Activated B cell treated with CpG ODN at 0.5 μM for 24 hours (primary cell): ENCODE measurements at places on chromosomes 12 and 14. TPM values are rescaled to one million over a fixed set of nuclear protein-coding genes. Genes with fewer than 3 reads are reported as not detected.

- no peak for DNase-seq
- peak overlapping the region; percentile 97 for H3K27ac ChIP-seq
- peaks cover 37% of the 10 kb centered on the region for H3K36me3 ChIP-seq
- no peaks in the 10 kb centered on the region for H3K27me3 ChIP-seq
- H3K4me3 ChIP-seq = no peak overlapping the region
These were observed 606 bp downstream of the CINP start for GRCh38 chr14:102362084-102362483.

- no peaks in the 10 kb centered on the region for H3K27me3 ChIP-seq
- no peaks in the 10 kb centered on the region for H3K36me3 ChIP-seq
- H3K4me3 ChIP-seq = no peak overlapping the region
- DNase-seq = no peak
These were observed 600.8 kb upstream of the SEL1L start for GRCh38 chr14:82134411-82134810.

Gene OR4K1
- not detected in 2 replicates for total RNA-seq

Gene SDSL
- total RNA-seq = 0.20 and 1.2 TPM in 2 replicates

GRCh38 chr12:110846615-110847566 is at the start of gene CCDC63:
CCDC63 (plus strand) TSS chr12:110846987; CDS start chr12:110852955, 5,968 bp downstream.
- H3K4me3 ChIP-seq = peak within 1 kb of the TSS; percentile 87
- H3K4me1 ChIP-seq = peaks cover 8% of the 10 kb centered on the region
- H3K36me3 ChIP-seq = no peaks in the 10 kb centered on the region

DNA sequence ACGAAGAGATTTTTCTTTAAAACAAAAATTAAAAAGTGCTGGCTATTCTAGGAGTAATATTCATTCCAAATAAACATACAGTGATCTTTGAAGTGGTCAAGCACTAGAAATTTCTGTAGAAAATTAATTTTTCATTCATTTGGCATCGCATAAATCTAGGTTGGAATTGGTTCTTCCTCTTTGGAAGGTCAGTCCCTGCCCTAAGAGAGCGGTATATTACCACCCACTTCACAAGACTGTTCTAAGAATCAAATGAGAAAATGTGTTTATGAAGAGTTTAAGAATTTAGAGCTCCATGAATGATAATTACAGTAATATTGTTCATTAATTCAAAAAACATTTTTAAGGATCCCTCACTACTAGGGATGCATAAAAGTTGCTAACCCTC is 444 bp upstream of the GEMIN2 start:
- no peak for DNase-seq
- H3K4me3 ChIP-seq = peak overlapping the region; percentile 98
- peak overlapping the region; percentile 95 for H3K27ac ChIP-seq

DNA sequence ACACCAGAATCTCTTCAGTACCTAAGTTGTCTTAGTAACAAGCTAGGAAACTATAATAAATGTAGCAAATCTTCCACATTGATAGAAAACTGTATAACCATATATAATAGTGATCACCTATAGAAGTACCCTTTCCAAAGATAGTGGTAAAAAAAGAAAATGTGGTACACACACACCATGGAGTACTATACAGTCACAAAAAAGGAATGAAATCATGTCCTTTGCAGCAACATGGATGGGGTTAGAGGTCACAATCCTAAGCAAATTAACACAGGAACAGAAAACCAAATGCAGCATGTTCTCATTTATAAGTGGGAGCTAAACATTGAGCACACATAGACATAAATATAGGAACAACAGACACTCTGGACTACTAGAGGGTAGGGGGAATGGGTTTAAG is 90.5 kb downstream of the SLC25A21 start:
- no peak for DNase-seq
- H3K27me3 ChIP-seq = no peaks in the 10 kb centered on the region
- H3K36me3 ChIP-seq = no peaks in the 10 kb centered on the region

DNA sequence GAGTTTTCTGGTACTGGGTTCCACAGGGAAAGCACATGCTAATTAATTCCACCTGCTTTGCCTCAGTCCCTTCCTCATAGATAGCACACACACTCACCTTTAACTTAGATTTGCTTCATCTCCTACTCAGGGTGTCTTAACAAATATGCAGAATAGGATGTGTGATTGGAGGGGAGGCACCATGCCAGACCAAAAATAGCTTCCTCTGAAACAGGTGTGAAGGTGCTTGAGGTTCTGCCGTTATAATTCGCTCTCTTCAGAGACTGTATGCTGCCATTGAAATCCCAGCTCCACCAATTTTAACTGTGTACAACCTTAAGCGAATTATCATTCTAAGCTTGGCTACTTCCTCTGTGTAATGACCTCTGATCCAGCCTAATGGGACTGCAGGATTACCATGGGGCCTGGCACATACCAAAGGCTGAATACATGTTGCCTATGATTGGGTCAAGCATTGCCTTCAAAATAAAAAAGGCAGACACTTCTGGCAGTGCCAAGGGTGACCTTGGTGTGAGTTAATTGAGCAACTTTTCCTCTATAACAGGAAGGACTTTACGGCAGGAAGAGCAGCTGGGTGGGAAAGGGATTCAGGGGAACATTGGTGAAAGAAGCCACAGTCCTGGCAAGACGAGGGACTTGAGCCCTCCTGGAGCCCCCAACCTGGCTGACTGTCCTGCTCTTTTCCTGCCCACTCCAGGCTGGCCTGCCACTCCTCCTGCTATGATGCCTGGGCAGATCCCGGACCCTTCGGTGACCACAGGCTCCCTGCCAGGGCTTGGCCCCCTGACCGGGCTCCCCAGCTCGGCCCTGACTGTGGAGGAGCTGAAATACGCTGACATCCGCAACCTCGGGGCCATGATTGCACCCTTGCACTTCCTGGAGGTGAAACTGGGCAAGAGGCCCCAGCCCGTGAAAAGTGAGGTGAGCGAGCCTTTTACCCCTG is 9.7 kb downstream of the JDP2 start:
- no peak for DNase-seq
- H3K36me3 ChIP-seq = peaks cover 62% of the 10 kb centered on the region
- no peaks in the 10 kb centered on the region for H3K27me3 ChIP-seq
- no peak overlapping the region for H3K4me3 ChIP-seq
- peaks cover 52% of the 10 kb centered on the region for H3K4me1 ChIP-seq

GRCh38 chr12:25376407-25376806 is 125.7 kb upstream of the KRAS start:
- no peak for DNase-seq
- H3K27me3 ChIP-seq = no peaks in the 10 kb centered on the region
- H3K4me3 ChIP-seq = no peak overlapping the region
- no peaks in the 10 kb centered on the region for H3K36me3 ChIP-seq
- H3K27ac ChIP-seq = no peak overlapping the region

Gene NEUROD4
- total RNA-seq = not detected in 2 replicates

GRCh38 chr14:103806805-103807204 is 40.6 kb downstream of the PPP1R13B start:
- no peak overlapping the region for H3K4me3 ChIP-seq
- H3K27ac ChIP-seq = no peak overlapping the region
- H3K36me3 ChIP-seq = no peaks in the 10 kb centered on the region
- H3K27me3 ChIP-seq = no peaks in the 10 kb centered on the region
- peaks cover 21% of the 10 kb centered on the region for H3K4me1 ChIP-seq
- DNase-seq = no peak

DNA sequence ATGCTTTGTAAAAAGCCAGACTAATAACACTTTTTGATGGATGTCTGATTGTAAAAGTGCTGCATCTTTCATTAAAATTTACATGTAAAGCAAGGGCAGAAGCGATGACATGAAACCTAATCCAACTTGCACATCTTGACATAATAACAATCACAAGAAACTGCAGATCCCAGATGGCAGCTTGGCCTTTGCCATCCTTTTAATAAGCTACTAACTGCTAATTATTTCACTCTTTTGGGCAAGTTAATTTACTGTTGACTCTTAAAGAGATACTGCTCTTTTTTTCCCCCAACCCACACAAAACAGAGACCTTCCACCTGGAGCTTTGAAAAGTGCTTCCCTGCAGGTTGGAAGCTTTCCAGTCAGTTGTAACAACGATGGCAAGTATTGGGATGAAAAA is 137.5 kb downstream of the NRXN3 start:
- no peak overlapping the region for H3K4me3 ChIP-seq
- H3K27ac ChIP-seq = no peak overlapping the region
- no peaks in the 10 kb centered on the region for H3K36me3 ChIP-seq
- no peak for DNase-seq
- peaks cover 8% of the 10 kb centered on the region for H3K27me3 ChIP-seq

DNA sequence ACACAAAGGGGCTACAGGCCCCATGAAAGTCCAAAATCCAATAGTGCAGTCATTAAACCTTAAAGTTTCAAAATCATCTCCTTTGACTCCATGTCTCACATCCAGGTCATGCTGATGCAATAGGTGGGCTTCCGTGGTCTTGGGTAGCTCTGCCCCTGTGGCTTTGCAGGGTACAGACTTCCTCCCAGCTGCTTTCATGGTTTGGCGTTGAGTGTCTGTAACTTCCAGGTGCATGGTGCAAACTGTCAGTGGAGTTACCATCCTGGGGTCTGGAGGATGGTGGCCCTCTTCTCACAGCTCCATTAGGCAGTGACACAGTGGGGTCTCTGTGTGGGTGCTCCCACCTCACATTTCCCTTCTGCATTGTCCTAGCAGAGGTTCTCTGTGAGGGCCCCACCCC is 8.5 kb upstream of the OR4Q2 start:
- H3K27ac ChIP-seq = no peak overlapping the region
- no peak overlapping the region for H3K4me3 ChIP-seq
- no peaks in the 10 kb centered on the region for H3K27me3 ChIP-seq
- H3K36me3 ChIP-seq = no peaks in the 10 kb centered on the region

- H3K4me1 ChIP-seq = peaks cover 24% of the 10 kb centered on the region
- H3K27ac ChIP-seq = no peak overlapping the region
- no peaks in the 10 kb centered on the region for H3K27me3 ChIP-seq
- H3K4me3 ChIP-seq = no peak overlapping the region
- no peak for DNase-seq
These were observed 9.7 kb upstream of the GLT1D1 start for GRCh38 chr12:128843538-128843937.

GRCh38 chr12:64269161-64269560 is 47.1 kb upstream of the KICS2 start:
- H3K27me3 ChIP-seq = peaks cover 2% of the 10 kb centered on the region
- no peak overlapping the region for H3K27ac ChIP-seq
- H3K36me3 ChIP-seq = no peaks in the 10 kb centered on the region
- no peak overlapping the region for H3K4me3 ChIP-seq
- no peak for DNase-seq
- H3K4me1 ChIP-seq = no peaks in the 10 kb centered on the region

- DNase-seq = no peak
- peaks cover 3% of the 10 kb centered on the region for H3K27me3 ChIP-seq
- no peaks in the 10 kb centered on the region for H3K36me3 ChIP-seq
- no peak within 1 kb of the TSS for H3K27ac ChIP-seq
- no peaks in the 10 kb centered on the region for H3K4me1 ChIP-seq
These were observed at the start of gene TSPAN8 for GRCh38 chr12:71157601-71158233. TSPAN8 (minus strand) TSS chr12:71157999; CDS start chr12:71157678, 321 bp downstream.

GRCh38 chr14:32469388-32470160 is 140.5 kb downstream of the AKAP6 start:
- no peaks in the 10 kb centered on the region for H3K36me3 ChIP-seq
- H3K4me3 ChIP-seq = no peak overlapping the region
- no peak overlapping the region for H3K27ac ChIP-seq
- no peaks in the 10 kb centered on the region for H3K27me3 ChIP-seq

DNA sequence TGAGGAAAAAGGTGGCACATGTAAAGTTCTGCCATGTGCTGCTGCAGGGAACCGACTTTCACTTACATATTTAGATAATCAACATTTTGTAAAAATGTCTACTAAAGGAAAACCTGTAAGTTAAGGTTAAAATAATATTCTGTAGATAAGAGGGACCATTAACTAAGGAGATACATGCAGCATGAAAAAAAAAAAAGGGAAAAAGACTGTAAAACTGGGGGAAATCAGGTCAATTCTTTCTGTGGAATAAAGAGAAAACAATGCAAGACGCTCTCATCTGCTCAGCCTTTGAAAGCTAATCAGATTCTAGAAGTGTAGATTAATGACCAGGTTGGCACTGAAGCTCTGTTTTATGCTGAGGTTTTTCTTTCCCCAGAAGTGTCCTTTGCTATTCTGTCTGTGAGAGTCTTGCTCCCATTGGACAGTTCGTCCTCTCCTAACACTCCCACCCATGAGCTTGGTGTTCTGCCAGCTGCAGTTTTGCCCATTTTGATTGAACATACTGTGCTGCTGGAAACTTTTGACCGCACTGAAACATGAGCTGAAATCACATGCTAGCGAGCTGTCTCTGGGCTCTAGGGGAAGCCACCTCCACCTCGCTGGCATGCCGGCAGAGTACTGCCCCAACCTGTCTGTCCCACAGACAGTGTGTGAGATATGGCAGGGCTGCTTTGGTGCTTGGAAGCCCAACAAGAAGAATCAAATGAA is 39.7 kb downstream of the PPTC7 start:
- peaks cover 78% of the 10 kb centered on the region for H3K36me3 ChIP-seq
- peak overlapping the region; percentile 72 for H3K27ac ChIP-seq
- peaks cover 39% of the 10 kb centered on the region for H3K4me1 ChIP-seq

Gene CCDC197
- total RNA-seq = not detected in 2 replicates

DNA sequence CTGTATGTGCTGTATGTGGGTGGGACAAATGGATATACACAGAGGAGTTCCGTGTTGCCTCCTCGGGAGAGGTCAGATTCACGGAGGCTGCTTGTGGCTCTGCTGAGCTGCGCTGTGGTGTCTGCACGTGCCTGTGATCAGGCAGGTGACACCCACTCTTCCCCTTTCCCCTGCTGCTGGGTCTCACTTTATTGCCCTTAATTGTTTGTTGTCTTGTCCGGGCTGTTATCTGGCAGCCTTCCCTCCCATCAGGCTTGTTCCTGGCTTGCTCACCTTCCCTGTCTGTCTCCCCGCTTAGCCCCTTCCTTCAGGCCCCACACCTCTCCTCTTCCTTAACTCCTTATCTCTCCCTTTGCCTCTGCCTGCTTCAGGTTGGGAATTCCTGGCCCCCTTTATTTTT is 13.5 kb downstream of the WNT5B start:
- H3K4me1 ChIP-seq = peaks cover 16% of the 10 kb centered on the region
- no peak overlapping the region for H3K27ac ChIP-seq
- no peak overlapping the region for H3K4me3 ChIP-seq
- no peak for DNase-seq
- H3K27me3 ChIP-seq = peaks cover 1% of the 10 kb centered on the region

Gene TM7SF3
- total RNA-seq = 20.7 and 30.5 TPM in 2 replicates

GRCh38 chr14:58947814-58948445 is 240.5 kb upstream of the DAAM1 start:
- DNase-seq = no peak
- no peaks in the 10 kb centered on the region for H3K27me3 ChIP-seq
- H3K36me3 ChIP-seq = no peaks in the 10 kb centered on the region
- no peak overlapping the region for H3K27ac ChIP-seq
- H3K4me3 ChIP-seq = no peak overlapping the region
- no peaks in the 10 kb centered on the region for H3K4me1 ChIP-seq

- H3K27me3 ChIP-seq = no peaks in the 10 kb centered on the region
- peaks cover 2% of the 10 kb centered on the region for H3K36me3 ChIP-seq
- H3K4me3 ChIP-seq = no peak overlapping the region
- peaks cover 36% of the 10 kb centered on the region for H3K4me1 ChIP-seq
- H3K27ac ChIP-seq = peak overlapping the region; percentile 82
- DNase-seq = no peak
These were observed 208.7 kb upstream of the FOXN3 start for GRCh38 chr14:89625731-89626232.

Gene TMPRSS12
- total RNA-seq = not detected in 2 replicates
